ENCODE measurements at places on chromosomes 5 and 9.
A peak's percentile ranks its signal among the peaks of the same experiment; 100 is the strongest.

GRCh38 chr9:87491523-87491922 is 6.1 kb upstream of the DAPK1 start:
- DNase-seq: no peak

GRCh38 chr5:178301641-178302040 is 69.0 kb upstream of the PHYKPL start:
- DNase-seq: peak; percentile 75

GRCh38 chr9:110808599-110808980 is 140.0 kb downstream of the MUSK start:
- no peak for DNase-seq

DNA sequence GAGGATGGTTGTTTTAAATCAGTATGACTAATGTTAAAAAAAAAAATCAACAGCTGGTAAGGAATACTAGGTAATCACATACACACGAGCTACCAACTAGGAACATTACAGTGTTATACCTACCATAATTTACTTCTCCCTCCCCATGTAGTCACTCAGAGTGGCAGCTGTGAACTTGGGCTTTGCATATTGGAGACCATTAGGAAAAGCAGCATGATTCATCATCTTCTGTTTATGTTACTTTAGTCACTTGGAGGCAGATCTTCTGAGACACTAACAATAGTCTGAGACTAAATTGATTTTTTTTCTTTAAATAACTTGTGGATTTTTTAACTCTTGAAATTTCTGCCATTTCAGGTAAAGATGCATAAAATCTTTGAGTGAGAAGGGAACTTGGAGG is 141.5 kb upstream of the NR4A3 start:
- no peak for DNase-seq

DNA sequence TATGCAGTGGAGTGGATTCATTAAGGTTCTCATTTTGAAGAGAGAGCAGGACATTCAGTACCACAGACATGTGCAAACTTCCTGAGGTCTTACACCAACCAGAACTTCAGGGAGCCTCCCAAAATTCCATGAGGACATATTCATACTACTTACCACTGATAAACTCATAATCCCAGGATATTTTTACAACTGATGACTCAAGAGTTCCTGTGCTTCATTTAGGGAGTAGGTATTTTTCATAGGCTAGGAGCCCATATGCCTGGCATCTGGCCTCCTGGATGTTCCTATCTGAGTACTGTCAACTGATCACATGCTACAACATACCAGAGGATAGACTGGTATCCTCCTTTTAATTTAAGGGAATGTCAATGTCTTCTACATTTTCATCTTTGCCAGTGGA is 578.0 kb downstream of the EFNA5 start:
- no peak for DNase-seq

DNA sequence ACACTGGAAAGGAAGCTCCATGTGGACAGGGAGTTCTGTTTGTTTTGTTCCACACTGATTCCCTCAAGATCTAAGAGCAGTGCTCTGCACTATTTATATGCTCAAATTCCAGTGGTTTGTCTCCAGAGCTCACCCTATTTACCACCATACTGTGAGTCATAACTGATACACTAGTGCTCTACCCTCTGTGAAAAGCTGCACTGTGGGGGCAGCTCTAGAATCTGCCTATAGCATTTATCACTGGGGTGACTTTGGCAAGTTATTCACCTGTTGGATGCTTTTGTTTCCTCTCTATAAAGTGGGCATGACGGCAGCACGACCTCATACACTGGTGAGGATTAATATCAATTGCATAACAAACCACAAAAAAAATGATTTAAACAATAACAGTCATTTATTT is 307.8 kb downstream of the NR2F1-AS1 start:
- no peak for DNase-seq

- peak; percentile 18 for DNase-seq
These were observed 1.3 kb downstream of the PTCH1 start for GRCh38 chr9:95515272-95516113.

GRCh38 chr5:159912033-159912800 is 4.1 kb upstream of the ADRA1B start:
- DNase-seq: no peak

GRCh38 chr5:66134407-66134861 is 9.7 kb upstream of the SREK1 start:
- peak; percentile 3 for DNase-seq

Data from thyroid gland (tissue), 4 donors.